ENCODE measurements at places on chromosomes 7 and 10. TPM values are rescaled to one million over a fixed set of nuclear protein-coding genes. Genes with fewer than 3 reads are reported as not detected.

DNA sequence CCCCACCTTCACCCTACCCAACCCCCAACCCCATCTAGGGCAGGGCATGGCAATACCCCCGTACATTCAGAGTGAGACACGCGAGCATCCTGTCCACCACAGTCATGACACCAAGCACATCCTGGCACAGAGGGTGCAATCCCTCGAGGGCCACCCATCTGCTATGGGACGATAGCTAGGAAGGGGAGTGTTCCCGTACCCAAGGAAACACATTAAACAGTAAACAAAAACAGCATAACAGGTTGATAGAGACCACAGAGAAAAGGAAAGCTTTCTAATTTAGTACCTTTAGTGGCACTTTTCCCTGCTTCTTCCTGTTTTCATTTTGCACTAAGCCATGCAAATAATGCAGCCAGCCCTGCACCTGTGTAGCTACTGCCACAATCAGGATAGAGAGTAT lies 2.3 kb upstream of the SMKR1 start:
- DNase-seq = no peak

GRCh38 chr10:76311752-76312636 lies 880.6 kb downstream of the LRMDA start:
- no peak for DNase-seq

GRCh38 chr10:1627945-1628344 lies 109.4 kb downstream of the ADARB2 start:
- DNase-seq = peak; percentile 78

DNA sequence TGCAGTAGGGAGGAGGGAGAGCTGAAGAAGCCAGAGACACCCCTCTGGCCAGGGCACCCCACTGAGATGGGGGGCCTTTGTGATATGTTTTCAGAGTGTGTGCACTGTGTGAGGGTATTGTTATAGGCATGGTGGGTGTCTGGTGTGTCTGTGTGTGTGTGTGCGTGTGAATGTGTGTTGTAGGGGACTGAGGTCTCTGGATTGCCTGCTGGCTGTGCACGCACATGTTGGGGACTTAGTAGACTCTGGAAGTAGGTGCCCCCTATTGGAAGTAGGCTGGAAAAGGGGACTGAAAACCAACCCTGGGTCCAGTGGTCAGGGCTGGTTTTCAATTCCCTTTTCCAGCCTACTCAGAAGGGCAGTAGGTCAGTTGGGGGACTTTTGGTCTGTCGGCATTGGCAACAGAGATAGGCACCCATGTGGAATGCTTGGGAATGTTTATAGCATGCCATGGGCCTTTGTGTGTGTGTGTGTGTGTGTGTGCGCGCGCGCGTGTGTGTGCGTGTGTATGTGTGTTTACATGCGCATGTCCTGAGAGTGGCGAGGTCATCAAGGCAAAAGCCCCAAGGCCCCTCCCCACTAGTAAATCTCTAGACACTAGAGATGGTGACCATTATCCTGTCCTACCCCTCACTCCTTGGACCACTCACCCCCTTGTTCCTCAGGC lies 78.8 kb downstream of the HIF1AN start:
- peak; percentile 68 for DNase-seq

GRCh38 chr7:37016064-37016878 lies 292.0 kb upstream of the AOAH start:
- DNase-seq = no peak

DNA sequence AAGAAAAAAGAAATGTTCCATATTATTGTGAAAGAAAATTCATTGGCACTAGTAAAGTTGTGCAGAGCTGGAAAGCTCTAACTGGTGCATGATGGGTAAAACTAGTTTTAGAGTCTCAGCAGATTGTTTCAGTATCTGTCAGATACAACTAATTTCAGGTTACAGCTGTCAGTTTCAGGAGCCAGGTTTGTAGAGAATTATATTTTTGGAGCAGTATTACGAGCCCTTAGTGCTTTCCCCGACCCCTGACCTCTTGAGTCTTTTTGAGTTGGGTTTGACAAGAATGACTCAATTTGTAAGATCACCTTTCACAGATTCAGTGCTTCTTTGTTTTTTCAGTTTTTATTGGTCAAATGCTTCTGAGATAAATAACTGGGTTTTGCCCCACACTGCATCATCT lies 366.4 kb upstream of the PLXDC2 start:
- no peak for DNase-seq

- no peak for DNase-seq
Observed at GRCh38 chr10:20776384-20777118, 120.6 kb downstream of the NEBL start.

GRCh38 chr7:91431601-91432000 lies 167.4 kb downstream of the FZD1 start:
- DNase-seq = no peak

- no peak for DNase-seq
Observed at GRCh38 chr10:61719906-61720305, 57.2 kb downstream of the CABCOCO1 start.

DNA sequence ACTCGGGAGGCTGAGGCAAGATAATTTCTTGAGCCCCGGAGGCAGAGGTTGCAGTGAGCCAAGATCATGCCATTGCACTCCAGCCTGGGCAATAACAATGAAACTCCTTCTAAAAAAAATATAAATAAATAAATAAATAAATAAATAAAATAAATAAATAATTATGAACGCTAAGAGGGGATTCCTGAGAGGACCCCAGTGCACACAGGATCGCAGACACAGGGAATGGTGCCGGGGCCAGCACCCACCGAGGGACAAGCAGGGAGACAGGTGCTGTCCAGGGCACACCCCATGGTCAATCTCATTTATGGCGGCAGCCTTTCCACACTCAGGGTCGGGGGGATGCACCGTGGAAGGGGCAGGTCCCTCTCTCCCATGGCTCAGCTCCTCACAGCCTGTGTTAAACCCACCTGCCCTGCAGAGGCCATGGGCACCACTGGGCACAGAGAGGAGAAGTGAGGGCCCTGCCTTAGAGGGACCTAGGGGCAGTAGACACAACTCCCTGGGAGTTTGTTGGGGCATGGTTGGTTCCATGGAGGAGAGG lies 2.2 kb upstream of the RAMP3 start:
- DNase-seq = no peak

DNA sequence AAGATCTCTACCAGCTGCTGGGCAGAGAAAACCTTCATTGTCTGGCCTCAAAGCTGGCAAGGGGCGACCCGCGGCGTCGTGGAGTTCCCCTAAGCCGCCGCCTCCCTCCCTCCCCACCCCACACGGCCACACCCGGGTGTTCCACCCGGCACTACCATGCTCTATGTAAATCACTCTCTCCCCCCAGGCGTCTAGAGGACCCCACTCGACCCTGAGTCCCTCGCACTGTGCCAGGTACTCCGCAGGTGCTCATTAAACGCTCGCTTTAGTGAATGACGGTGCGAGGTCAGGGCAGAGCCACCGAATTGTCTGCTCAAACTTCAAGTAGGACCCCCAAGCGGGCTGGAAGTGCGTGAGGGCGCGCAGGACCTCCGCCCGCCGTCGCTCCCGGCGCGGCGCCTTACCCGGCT lies 628 bp downstream of the PARP12 start:
- no peak for DNase-seq

DNA sequence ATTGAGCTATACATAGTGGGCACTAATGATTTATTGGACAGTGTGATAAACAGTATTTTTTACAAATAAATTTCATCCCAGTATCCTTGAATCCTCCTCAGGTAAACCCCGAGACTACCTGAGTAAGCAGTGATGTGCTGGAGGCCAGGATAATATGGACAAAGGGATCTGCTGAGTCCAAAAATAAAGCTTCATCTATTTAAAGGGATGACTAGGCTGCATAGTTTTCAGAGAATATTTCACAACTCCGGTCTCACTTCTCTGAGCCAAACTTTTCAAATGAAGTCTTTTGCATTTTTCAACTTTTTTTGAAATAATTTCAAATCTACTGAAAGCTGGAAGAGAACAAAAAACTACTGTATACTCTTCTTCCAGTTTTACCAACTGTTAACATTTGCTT lies 2.5 kb downstream of the ACTR3B start:
- no peak for DNase-seq

DNA sequence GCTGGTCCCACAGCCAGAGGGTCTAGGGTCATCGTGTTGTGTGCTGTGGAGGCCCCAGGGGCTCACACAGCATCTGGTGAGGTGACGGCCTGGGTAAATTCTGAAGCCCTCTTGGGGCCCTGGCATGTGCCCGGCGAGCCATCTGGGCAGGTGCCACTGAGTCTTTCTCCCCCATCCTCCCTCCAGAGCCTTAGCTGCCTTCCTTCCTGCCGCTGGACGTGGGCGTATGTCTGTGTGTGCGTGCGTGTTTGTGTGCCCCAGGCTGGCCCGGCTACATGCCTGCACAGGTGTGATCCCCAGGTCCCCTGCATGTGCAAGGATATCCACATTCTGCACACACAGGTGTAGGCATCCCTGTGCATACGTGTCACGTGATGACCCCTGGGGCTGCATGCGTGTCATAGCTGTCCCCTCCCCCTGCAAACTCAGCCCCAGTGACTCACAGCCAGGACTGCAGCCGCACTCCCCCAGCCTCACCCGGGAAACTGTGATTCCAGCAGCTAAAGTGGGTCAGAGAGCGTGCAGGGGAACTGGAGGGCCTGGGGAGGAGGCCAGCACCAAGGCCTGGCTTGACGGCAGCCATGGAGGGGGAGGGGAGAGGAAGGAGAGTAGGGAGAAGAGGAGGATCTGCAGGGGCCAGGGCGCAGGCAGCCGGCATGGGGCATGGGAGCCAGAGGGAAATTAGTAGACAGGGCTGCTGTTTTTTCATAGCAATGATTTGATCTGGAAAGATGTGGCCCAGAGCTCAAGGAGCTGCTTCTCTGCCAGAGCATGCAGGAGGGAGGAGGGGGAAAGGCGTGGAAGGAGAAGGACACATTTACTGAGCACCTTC lies 46.4 kb downstream of the ELFN1 start:
- DNase-seq = no peak

GRCh38 chr7:120865191-120865981 lies 7.4 kb upstream of the TSPAN12 start:
- DNase-seq = no peak

DNA sequence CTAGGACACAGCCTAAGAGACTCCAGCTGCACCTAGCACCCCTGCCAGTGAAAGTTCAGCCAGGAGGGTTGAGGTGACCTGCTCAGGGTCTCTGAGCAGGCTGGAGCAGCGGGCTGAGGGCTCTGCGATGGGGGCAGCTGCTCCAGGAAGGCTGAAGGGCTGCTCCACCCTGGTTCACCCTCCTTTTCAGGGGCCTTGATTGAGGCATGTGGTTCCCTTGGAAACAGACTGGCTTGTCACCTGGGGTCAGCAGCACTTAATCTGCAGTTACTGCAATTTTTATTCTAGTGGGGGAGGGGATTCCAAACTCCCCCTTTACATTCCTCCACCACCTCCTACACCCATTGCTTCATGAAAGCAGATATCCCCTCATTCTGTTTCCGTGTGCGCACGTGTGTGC lies 85.3 kb upstream of the UNC5B start:
- DNase-seq = peak; percentile 57

GRCh38 chr10:115857856-115858255 lies 415.1 kb downstream of the GFRA1 start:
- no peak for DNase-seq

GRCh38 chr10:110872145-110872983 lies 636 bp downstream of the PDCD4 start:
- peak; percentile 94 for DNase-seq

- DNase-seq = no peak
Observed at GRCh38 chr10:69939481-69939880, 113.2 kb upstream of the MACROH2A2 start.

DNA sequence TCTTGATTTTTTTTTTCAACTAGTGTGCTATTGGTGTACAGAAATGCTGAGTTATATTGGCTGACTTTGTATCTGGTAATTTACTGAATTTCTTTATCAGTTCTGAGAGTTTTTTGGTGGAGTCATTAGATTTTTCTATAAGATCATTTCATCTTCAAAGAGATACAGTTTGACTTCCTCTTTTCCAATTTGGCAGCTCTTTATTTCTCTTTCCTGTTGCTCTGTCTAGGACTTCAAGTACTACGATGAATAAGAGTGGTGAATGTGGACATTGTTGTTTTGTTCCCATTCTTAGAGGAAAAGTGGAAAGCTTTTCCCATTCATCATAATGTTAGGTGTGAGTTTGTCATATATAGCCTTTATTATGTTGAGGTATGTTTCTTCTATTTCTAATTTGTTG lies 50.2 kb downstream of the LOXL4 start:
- no peak for DNase-seq

- no peak for DNase-seq
Observed at GRCh38 chr10:115969591-115969990, 303.4 kb downstream of the GFRA1 start.

DNA sequence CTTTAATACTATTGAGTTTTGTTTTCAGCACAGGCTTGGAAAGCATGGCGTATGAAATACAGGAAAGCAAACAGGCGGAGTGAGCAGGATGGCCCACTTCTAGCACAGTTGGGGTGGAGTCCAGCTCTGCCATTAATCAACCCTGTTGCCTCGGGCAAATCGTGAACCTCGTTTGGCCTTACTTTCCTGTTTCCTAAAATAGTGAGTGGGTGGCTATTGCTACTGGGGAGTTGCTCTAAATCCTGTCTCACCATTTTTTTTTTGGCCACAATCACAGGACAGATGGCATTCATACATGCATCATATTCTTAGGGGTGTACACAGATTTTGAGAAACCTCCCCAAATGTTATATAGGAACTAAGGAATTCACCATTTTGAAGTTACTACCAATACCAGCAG lies 157.8 kb downstream of the ANLN start:
- no peak for DNase-seq

- DNase-seq = no peak
Observed at GRCh38 chr7:135771961-135772638, 23.5 kb upstream of the FAM180A start.

The ST7 gene
- 17.3 TPM for total RNA-seq

The ABCC2 gene
- total RNA-seq = 2.8 TPM

The PBLD gene
- 9.2 TPM for total RNA-seq

The VGF gene
- total RNA-seq = 0.22 TPM

The PLCE1 gene
- 5.7 TPM for total RNA-seq

The SLC16A9 gene
- 0.06 TPM for total RNA-seq

The GIMAP5 gene
- total RNA-seq = 26.6 TPM

The SEM1 gene
- 40.4 TPM for total RNA-seq

The ZNF138 gene
- total RNA-seq = 4.0 TPM

The CPA2 gene
- total RNA-seq = 2.2 TPM

The HABP2 gene
- total RNA-seq = not detected

The FOXP2 gene
- 7.9 TPM for total RNA-seq

The SPRN gene
- not detected for total RNA-seq

The NME8 gene
- 0.45 TPM for total RNA-seq
